ENCODE measurements at places on chromosomes 2 and 18.

DNA sequence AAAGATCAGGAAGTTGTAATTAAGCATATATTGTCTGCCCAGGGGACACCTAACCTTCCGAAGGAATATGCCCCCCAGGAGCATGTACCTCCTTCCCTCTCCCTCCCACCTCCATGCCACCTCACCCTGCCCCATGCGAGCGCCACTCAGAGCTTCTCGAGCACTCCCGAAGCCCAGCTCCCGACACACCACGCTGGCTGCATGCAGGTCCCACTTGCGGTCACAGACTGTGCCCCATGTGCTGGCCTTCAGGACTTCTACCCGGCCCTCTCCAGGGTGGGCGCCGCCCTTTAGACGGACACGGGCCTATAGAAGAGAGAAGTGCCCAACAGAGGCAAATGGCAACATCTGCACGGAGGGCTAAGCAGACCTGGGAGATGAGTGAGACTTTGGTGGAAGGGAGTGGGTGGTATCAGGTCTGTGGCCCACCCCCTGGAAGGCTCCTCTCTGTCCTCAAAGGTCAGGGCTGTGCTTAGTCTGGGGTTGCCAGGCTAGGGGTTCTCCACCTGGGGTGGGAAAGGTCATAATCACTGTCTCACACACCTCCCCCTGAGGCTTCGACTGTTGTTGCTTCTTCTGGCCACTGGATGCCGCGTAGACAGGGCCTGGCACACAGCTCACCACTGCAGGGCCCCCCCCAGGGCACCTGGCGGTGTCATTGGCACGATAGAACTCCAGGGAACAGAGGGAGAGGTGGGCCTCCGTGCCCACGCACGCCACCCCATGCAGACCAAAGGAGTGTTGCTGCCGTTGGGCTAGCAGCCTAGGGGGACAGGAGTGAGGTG lies 6.6 kb downstream of the HTRA2 start:
- no peaks in the 10 kb centered on the region for H3K27me3 ChIP-seq
- DNase-seq, result no peak
- H3K4me3 ChIP-seq, result no peak overlapping the region
- H3K4me1 ChIP-seq, result no peaks in the 10 kb centered on the region

- no peak overlapping the region for H3K27ac ChIP-seq
- H3K4me3 ChIP-seq, result no peak overlapping the region
- H3K4me1 ChIP-seq, result no peaks in the 10 kb centered on the region
- no peak for DNase-seq
- H3K36me3 ChIP-seq, result no peaks in the 10 kb centered on the region
- no peaks in the 10 kb centered on the region for H3K27me3 ChIP-seq
Observed at GRCh38 chr2:128626760-128627511, 308.3 kb upstream of the HS6ST1 start.

GRCh38 chr2:69123182-69123581 lies 110.2 kb downstream of the ANTXR1 start:
- H3K4me1 ChIP-seq, result no peaks in the 10 kb centered on the region
- H3K4me3 ChIP-seq, result no peak overlapping the region
- H3K36me3 ChIP-seq, result peaks cover 21% of the 10 kb centered on the region
- H3K27ac ChIP-seq, result no peak overlapping the region

GRCh38 chr2:100655936-100656534 lies 93.2 kb downstream of the PDCL3 start:
- H3K4me3 ChIP-seq, result no peak overlapping the region
- peaks cover 2% of the 10 kb centered on the region for H3K36me3 ChIP-seq
- no peak overlapping the region for H3K27ac ChIP-seq
- DNase-seq, result no peak

All from H9 (cell line).